KG1 (cell line): ENCODE measurements at places on chromosomes 11 and 22.
A peak's percentile ranks its signal among the peaks of the same experiment; 100 is the strongest.

DNA sequence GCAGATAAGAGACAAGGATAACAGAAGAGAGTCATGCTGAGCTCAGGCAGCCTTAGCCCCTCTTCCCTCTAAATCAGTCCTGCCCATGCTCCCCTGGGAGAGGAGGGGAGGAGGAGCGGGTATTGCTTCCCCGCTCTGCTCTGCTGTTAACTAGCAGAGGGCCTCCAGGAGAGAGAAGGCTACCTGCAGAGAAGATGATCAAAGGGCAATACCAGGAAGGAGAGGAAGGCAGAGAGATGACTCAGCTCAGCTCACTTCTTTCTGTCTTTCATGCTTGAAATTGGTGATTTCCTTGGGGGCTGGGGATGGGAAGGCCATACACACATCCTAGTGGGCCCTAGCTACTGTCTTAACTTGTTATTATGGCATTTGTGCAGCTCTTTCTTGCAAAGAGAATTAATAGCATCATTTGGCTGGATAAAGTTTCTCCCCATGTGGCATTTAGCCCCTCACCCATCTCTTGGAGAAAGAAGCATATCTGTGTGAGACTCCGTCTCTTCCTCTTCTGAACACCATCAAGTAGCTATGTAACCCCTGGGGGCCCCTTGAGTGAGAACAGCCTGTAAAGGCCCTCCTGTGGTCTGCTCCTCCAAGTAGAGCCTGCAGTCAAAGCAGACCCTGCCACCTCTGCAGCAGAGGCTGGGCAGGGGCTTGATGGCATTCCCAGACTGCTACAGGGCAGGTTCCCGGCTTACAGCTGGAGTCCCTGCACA lies 33.4 kb upstream of the AMOTL1 start:
- DNase-seq = no peak

DNA sequence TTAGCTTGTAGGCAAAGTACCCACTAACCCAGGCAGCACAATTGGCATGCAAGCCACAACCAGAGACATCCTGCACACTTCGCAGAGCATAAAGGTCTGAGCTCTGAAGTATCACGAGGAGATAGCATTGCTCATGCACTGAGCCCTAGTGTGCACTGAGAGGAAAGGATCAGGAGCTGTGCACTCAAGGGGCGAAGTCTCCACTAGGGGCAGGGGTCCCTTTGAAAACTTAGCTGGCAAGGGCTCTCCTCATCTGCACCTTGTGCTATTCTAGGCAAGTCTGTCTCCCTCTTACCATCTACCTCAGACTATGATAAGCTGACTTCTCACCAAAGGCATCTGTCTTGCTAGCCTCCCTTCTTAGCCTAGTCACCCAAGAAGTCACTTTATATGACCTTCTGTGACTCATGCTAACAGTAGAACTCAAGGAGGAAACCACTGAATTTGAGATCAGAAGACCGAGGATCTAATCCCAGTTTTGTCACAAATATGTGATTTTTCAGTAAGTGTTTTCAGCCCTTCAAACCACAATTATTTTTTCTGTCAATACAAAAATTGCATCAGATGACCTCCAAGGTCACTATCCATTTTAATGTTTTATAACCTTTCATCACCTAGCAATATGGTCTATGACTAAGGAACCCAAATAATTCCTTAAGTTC lies 1078.0 kb downstream of the NTM start:
- no peak for DNase-seq

DNA sequence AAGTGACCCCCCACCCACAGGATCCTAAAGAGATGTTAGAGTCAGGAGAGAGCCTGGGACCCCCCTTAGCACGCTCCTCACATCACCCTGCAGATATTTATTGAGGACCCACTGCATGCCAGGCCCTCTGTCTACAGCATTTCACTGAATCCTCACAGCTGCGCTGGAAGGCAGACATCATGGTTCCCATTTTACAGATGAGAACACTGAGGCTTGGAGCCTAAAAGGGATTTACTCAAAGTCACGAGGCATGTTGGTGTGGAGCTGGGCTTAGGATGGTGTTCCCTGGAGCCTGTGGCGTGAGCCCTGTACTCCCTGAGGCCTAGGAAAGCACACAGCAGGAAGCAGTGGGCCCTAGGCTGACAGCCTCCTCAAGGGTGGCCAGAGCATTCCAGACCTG lies 39.2 kb upstream of the LRRC32 start:
- DNase-seq = no peak

- peak; percentile 70 for DNase-seq
Observed at GRCh38 chr11:65884716-65885092, 3.6 kb downstream of the FIBP start.

DNA sequence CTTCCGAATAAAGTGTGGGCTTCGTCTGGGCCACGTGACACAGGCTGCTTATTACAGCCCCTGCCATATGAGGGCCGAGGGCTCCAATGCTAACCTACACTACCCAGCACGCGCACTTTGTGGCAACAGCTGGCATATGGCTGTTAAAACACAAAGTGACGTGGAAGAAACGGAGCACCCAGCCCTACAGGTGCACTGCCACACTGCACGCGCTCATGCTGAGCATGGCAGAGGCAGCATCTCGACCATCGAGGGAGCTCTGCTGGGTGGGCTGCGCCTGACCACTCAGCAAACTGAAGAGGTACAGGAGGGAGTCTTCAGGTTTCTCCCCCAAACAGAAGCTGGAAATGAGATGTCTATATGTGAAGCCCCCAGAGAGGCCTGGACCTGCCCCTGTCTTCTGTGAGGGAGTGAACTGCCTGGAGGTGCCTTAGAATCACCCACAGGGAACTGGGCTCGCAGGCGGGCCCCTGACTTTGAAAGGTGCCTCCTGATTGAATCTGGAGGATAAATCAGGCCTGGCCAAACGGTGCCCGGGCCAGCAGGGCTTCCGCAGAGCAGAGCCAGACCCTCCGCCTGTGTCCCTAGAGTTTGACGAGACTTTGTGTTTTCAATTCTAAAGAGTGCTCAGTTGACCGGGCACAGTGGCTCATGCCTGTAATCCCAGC lies 18.3 kb downstream of the TSSC4 start:
- no peak for DNase-seq

- no peak for DNase-seq
Observed at GRCh38 chr11:130396965-130397364, 31.4 kb downstream of the ADAMTS8 start.

DNA sequence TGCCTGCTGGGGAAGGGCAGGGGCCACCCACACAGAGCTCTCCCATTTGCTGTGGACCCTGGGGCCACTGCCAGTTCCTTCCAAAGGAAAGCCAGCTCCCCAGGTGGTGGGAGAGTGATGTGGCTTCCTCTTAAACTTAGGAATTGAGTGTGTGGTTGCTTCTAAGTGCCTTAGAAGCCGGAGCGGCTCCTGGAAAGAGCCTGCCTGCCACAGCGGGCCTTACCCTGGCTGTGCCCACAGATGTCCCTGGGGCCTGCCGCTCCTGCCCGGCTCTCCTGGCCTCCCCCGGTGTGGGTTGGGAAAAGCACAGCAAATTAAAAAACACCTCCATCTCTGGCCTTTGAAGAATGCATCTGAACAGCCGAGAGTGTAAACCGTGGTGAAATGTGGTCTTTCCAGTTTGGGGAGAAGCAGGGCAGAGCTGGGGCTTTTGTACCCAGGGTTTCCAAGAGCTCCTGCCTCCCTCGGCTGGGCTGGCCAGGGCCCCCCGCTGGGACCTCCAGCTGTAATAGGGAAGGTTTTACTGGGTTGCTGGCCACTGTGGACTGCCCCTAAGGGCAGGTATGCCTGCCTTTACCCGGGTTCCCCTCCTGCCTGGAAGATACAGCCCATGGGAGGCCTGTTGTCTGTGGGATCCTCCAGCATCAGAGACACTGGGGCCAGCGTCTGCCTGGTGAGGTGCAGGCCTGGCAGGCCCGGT lies 30.2 kb downstream of the LRP5 start:
- DNase-seq = no peak

DNA sequence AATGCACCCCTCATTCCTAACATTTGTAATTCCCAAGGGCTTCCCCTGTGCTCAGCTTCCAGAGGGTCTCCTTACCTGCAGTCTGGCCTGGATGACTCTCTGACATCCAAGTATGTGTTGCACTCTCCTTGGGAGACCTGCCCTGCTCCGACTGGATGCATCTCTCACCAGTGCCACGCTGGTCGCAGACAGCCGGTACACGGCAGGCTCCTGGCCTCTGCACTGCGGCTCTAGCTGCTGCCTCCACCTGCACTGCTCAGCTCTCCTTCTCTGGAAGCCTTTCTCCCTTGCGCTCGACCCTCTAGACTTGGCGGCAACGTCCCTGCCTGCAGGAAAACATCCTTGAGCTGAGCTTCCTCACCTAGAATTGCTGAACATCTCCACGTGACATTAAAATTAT lies 685.9 kb downstream of the BRD1 start:
- no peak for DNase-seq

DNA sequence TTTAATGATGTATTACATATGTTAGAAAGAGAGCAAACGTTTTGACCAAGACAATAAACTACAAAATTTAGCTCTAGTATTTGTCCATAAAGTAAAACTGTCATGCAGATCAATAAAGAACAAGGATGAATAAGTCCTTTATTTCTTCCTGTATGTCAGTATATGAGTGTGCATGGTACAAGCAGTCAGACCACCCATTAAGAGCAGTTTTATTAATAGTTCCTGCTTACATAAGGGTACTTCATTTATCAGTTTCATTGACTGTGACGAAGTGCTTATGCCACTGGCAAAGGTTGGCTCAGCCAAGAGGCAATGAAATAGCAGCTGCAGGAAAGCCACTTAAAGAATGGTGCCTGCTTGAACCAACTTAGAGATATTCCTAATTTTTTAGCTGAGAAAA lies 913.0 kb upstream of the CNTN5 start:
- DNase-seq = no peak

- no peak for DNase-seq
Observed at GRCh38 chr11:26558190-26558589, 13.9 kb downstream of the MUC15 start.

- DNase-seq = no peak
Observed at GRCh38 chr11:9643751-9644150, 20.1 kb upstream of the SWAP70 start.

DNA sequence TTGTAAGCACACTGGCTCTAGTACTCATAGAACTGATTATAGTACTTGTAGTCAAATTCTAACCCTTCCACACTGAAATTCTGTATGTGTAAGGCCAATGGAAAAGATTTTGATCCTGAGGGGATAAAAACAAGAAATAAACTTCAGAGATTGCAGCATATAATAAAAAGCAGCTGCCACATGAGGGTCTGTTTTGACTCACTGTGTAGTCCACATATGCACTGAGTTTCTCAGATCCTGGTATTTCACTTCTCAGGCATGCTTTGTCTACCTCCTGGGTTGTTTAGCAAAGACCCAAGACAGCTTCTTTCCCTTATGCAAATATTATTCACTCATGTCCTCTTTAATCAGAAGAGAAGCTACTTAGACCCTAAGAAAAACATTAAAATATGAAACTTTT lies 71.1 kb upstream of the SLC5A12 start:
- no peak for DNase-seq

DNA sequence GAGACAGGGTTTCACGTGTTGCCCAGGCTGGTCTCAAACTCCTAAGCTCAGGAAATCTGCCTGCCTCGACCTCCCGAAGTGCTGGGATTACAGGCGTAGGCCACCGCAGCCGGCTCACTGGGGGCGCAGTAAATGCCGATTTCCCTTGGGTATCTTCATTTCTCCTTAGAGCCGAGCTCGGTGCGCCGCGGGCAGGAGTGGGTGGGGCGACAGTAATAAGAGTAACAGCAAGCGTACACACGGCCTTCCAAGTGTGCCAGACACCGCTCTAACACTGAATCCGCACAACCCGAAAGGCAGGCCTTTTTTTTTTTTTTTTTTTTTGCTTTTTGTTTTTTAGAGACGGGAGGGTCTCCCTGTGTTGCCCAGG lies 500 bp upstream of the ADSL start:
- DNase-seq = no peak

DNA sequence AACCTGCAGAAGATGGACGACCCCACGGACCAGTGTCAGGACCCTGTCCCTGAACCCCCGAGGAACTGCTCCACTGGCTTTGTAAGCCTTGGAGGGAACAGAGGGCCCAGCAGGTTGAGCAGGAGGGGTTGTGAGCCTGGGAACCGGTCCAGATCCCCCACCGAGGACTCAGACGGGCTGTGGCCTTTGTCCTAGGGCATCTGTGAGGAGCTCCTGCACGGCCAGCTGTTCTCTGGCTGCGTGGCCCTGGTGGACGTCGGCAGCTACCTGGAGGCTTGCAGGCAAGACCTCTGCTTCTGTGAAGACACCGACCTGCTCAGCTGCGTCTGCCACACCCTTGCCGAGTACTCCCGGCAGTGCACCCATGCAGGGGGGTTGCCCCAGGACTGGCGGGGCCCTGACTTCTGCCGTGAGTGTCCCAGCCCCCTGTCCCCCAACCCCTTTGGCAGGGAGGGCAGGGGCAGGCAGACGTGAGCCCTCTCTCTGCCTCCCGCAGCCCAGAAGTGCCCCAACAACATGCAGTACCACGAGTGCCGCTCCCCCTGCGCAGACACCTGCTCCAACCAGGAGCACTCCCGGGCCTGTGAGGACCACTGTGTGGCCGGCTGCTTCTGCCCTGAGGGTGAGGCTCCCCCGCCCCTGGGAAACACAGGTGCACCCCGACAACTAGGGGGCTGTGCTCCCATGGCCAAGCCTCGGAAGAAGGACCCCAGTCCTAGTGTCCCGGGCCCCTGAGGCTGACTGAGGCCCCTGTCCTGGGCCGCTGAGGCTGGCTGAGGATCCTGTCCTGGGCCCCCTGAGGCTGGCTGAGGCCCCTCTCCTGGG lies 6.4 kb downstream of the MUC5AC start:
- DNase-seq = no peak

DNA sequence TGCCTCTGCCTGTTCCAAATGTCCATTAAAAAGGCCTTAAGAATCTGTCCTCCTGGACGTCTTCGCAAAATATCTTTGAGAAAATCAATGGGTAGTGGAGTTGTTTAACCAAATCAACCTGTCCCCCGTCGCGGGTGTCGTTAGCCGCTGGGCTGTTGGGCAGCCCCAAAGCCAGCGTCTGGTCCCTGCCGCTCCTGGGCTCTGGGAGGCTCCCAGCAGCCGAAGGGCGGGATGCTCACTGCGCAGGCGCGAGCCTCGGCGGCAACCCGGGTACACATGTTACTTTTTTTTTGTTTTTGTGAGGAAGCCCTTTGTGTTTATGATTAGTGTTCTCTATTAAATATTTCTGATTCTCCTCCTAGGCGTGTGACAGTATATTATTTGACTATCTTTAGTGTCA lies 12.6 kb downstream of the MMP10 start:
- no peak for DNase-seq

- DNase-seq = no peak
Observed at GRCh38 chr11:87320123-87320522, 282.4 kb downstream of the TMEM135 start.

DNA sequence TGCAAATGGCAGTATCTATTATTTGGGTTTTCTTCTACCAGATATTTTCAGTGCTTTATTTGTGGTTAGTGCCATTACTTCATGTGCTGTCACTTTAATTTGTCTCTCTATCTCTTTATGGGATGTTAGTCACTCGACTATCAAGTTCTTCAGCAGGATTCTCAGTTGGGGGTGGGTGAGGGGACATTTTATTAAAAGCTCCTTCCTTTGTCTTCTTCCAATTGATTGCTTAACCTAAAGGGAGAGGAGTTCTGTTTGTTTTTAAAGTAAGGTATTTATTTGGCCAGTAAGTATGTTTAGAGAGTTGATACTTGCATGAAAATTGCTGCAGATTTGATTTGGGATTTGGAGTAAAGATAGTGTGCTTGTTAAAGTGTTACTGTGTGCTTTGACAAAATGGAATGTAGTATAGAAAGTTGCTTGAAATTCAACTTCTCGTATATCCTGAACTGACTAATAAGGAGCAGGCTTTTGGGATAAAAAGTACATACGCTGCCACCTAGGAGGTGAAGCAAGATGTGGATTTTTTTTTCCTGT lies 10.3 kb downstream of the YAP1 start:
- no peak for DNase-seq
